CD4-positive, alpha-beta T cell treated with Interferon alpha-2 for 1 hour (primary cell): ENCODE measurements at places on chromosomes 3 and 15.

DNA sequence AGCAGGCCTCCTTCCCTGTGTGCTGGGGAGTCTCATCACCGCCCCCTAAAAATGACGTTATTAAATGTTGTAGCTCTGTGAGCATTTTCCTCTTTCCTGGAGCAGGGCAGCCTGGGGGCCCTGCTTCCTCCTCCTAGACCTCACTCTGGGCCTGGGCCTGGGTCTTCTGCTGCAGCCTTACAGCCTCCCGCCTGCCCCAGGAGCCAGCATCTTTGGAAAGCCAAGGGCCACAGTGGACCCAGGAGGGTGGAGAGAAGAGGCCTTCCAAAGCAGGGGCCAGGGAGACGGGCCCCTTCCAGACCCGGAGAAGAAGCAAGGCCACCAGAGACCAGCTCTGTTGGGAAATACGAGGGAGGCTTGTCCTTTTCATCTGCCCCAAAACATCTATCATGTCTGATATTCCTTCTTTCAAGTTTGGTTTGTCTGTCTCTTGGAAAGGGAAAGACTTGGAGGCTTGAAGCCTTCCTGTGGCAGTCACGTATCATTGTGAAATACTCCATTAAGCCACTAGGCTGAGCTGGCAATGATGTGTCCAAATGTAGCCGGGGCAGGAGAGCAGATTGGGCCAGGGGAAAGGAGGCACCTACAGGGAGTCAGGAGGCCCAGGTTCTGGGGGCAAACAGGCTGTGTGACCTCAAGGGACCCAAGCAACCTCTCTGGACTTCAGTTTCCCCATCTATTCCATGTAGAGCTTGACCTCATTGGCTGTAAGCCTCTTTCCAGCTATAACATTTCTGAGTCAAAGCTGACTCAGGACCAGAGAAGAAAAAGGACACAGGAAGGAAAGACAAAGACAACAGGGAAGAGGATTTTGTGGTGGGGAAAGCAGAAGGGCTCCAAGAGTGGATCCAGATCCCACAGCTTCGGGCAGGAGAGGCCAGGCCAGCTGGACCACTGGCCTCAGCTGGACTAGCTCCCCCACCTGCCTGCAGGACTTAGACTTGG is 31.1 kb downstream of the CYP11A1 start:
- no peak for DNase-seq

DNA sequence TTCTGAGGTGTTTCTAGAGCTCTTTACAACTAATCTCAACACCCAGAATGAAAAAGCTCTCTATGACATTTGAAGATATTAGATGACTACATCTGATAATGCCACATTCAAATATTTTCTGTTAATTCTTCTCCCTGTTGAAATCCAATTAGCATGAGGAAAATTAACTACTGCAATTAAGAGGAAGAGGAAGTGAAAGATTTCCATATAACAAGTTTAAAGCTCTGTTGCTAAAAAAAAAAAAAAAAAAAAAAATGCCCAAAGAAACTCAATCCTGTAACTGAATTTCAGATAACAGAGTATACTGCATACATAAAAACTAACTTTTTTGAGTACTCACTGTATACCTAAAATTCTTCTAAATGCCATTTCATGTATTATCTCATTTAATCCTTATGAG is 109.8 kb downstream of the TNIK start:
- no peak for DNase-seq

GRCh38 chr15:68584756-68585573 is 6.2 kb downstream of the CORO2B start:
- DNase-seq: no peak

GRCh38 chr15:73493922-73494321 is 51.0 kb downstream of the REC114 start:
- DNase-seq: no peak

DNA sequence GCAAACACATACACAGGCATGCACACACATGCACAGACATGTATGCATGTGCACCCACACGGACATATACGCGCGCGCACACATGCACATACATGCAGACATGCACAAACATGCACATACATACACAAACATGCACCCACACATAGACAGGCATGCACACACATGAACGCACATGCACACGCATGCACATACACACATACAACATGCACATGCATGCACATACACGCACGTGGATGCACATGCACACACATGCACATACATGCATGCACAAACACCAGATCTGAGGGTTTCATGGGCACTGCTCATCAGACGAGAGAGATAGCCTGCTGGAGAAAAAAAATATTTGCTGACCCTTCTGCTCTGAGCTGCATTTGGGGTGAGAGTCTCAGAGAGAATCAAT is 31.7 kb upstream of the NTRK3 start:
- DNase-seq: no peak

- no peak for DNase-seq
These were observed 196.4 kb downstream of the UACA start for GRCh38 chr15:70566989-70567388.

- DNase-seq: no peak
These were observed 46.1 kb downstream of the BBS4 start for GRCh38 chr15:72732086-72732485.

DNA sequence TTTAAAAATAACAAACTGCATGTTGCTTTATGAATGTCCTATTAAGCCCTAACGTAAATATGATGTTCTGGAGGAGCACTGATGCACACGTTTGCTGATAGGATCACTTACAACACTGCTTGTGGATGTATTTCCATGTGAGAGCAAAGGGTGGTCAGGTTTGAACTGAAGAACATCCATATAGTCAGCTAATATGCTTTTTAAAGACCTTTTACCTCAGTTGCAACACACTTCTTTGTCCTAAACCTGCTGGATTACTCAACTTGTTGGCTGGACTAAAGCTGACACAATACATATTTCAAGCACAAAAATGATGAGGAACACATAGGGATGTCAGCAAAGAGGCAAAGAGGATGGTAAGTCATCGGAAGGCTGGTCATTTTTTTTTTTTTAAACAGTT is 186.6 kb downstream of the TIGIT start:
- DNase-seq: no peak

- DNase-seq: no peak
These were observed 92.3 kb downstream of the SMAD3 start for GRCh38 chr15:67157521-67158252.

DNA sequence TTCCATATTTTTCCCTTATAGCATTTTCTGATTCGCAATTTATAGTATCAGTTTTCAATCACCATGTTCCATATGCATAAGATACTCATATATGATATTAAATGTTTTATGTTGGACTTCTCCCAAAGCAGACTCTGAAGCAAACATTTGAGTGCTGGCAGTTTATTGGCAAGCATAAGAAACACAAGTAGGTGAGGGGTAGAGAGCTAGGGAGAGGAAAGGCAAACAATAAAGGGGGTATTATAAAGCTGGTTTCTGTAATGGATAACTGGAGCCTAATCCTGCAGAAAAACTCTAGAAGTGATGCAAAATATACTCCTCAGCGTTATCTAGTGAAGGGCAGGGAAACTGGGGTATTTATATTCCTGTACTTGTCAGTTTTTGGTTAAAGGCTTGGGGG is 491.5 kb upstream of the TGFBR2 start:
- no peak for DNase-seq

- no peak for DNase-seq
These were observed 4.8 kb upstream of the SACM1L start for GRCh38 chr3:45684327-45684892.

DNA sequence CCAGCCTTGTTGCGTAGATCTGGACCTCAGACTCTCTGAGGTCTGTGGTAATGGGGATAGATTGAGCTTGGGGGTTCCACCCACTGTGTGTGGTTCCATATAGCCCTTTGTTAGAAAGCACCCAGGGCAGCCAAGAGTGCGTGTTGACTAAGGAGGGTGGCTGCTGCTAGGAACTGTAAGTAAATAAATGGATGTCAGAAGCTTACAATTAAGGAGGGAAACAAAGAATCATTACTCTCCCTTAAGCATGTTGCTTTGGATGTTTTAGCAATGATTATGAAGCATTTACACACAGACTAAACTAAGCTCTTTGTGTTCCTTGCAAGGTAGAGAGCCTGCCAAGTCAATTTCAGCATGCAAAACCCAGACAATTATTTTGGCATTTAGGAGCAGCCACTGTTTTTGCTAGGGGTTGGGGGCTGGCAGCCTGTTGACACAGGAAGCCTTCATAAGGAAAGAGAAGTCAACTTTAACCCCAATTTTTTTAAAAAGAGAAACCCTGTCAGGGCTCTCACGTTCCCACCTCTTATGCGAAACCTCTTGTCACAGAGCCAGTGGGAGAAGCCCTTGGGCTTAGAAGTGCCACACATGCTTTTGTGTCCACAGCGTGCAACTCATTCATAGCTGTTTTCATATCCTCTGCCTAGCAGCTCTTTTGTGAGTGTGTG is 127.8 kb downstream of the CMSS1 start:
- DNase-seq: no peak

GRCh38 chr3:154614078-154614477 is 184.1 kb upstream of the GPR149 start:
- no peak for DNase-seq

- DNase-seq: no peak
These were observed 249.3 kb upstream of the SOX14 start for GRCh38 chr3:137514853-137515252.
